ENCODE measurements at places on chromosomes 7 and 10.

GRCh38 chr7:16106300-16106699, 315.0 kb downstream of the CRPPA start:
- DNase-seq, result no peak

DNA sequence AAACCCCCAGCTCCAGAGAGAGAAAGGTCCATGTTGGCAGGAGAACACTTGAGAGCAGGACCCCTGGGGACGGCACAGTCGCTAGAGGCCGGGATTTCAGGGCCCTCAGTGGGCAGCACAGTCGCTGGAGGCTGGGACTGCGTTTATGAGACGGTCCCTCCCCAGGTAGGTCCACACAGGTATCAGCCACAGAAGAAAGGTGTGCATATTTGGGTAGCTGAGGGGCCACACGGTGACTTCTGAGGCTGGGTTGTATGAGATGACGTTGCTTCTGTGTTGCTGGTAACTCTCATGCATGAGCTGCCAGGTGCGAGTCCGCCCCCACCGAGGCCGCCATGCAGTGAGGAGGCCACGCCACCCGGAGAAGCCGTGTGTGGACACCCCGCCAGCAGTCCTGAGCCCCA, 56.9 kb upstream of the PPP2R2D start:
- DNase-seq, result no peak

- peak; percentile 54 for DNase-seq
Observed at GRCh38 chr10:112137154-112137987, 46.2 kb downstream of the GPAM start.

GRCh38 chr10:1316809-1317143, 260.6 kb downstream of the WDR37 start:
- no peak for DNase-seq

DNA sequence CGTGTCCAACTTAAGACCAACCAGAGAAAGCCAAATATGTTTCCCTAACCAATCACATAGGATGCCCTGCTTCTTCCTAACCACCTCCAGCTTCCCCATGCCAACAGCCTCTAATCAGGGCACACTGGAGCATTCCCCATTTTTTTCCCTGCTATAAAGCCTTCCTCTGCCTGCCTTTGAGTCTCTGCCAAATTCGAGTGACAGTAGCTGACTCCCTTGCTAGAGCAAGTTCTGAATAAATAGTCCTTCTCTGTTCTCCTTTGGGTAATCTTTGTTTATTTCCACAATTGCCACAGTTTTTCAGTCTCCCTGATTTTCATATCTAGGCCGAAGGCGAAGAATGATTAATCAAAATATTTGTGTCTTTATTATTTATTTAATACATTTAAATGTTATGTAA, 96.7 kb downstream of the ANLN start:
- DNase-seq, result no peak

DNA sequence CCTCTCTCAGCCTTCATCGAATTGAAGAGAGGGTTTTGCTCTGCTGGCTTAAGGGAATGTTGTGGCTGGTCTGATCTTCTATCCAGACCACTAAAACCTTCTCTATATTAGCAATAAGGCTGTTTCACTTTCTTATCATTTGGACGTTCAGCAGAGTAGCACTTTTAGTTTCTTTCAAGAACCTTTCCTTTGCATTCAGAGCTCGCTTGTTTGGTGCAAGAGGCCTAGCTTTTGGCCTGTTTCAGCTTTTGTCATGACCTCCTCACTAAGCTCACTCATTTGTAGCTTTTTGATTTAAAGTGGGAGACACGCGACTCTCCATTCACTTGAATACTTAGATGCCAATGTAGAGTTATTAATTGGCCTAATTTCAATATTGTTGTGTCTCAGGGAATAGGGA, 3.9 kb downstream of the MPP7 start:
- no peak for DNase-seq

- DNase-seq, result no peak
Observed at GRCh38 chr10:114326795-114327194, 77.5 kb downstream of the AFAP1L2 start.

- no peak for DNase-seq
Observed at GRCh38 chr7:150835702-150836280, 16.5 kb upstream of the AOC1 start.

DNA sequence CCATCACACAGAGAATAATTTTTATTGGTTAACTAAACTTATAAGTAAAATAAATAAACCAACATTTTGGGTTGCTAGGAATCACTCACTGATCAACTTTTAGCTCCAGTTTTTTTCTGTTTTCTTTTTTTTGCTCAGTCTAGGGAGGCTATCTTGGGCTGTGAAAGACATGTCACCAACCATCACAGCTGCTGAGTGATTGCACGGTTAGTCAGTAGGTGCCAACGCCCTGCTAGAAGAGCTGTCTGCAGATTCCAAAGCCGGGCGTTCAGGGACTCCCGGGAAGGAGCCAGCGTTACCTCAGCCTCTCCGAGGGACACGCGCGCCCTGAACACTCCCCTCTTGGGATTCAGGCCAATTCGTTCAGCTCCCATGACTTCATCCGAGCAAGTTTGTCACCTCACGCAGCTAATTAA, 604 bp upstream of the STAM start:
- DNase-seq, result peak; percentile 81

GRCh38 chr10:77165445-77166208, 472.0 kb downstream of the KCNMA1 start:
- peak; percentile 67 for DNase-seq
